Fibroblast of skin of left quadriceps (primary cell): ENCODE measurements at places on chromosomes 7 and 10.

GRCh38 chr7:120993553-120994191, 5.2 kb downstream of the CPED1 start:
- no peak for DNase-seq

DNA sequence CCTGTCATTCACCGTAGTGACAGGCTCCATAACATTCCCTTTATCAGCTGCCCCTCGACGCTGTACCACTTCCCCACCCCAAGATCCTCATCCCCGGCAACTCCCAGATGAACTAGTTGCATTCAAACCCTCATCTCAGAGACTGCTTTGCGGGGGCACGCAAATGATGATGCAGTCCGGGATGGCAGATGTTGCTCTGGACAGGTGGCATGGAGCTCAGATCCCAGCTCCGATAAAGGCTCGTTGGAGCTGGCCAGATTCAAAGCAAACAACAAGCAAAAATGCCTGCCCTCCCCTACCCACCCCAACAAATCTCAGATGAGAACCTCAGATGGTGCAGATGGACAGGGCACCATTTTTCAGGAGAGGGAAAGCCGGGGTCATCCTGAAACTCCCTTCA, 46.7 kb downstream of the CARD11 start:
- DNase-seq: no peak

GRCh38 chr10:13340068-13340467, 8.0 kb downstream of the SEPHS1 start:
- DNase-seq: no peak

GRCh38 chr10:86367152-86367951, 757 bp upstream of the GRID1 start:
- DNase-seq: no peak

DNA sequence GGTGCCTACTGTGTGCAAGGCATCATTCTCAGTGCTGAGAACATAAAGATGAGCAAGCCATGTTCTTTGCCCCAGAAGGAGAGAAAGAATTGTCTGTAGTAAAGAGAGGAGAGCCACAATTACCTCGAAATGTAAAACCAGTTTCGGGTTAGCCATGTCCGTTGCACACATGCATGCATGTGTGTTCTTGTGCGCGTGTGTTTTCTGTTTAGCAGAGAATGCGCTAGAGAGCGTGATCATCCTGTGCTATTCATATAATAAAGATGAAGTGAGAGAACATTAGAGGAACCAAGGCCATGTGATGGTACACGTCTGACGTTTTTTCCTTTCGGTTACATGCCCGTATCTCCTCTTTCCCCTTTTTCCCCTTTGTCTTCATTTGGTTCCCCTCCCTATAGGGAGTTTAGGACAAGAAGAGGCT, 158.2 kb downstream of the CELF2 start:
- no peak for DNase-seq

GRCh38 chr10:121296881-121297585, 301.2 kb downstream of the FGFR2 start:
- DNase-seq: no peak

- no peak for DNase-seq
Observed at GRCh38 chr10:100987685-100988049, 324 bp downstream of the TWNK start.

GRCh38 chr7:4205828-4206227, 476.3 kb upstream of the FOXK1 start:
- DNase-seq: no peak

- no peak for DNase-seq
Observed at GRCh38 chr7:25852211-25852938, 299.6 kb upstream of the NFE2L3 start.

- DNase-seq: peak; percentile 69
Observed at GRCh38 chr10:61900829-61901792, at the start of gene ARID5B. ARID5B (plus strand) TSS chr10:61901699; CDS start chr10:61901710, 11 bp downstream.

DNA sequence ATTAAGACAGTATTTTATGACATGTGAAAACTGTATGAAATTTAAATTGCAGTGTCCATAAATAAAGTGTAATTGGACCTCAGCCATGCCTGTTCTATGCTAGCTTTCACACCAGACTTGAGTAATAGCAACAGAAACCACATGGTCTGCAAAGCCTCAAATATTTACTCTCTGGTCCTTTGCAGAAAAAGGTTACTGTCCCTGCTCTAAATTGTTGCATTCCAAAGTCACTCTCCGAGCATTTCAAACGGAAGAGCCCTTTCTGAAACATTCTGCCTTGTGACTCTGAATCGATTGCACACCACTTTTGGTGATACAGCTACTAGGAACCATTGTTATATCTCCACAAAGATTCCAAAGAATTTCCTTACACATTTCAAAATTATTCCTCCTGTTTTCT, 81.0 kb upstream of the STK17A start:
- peak; percentile 74 for DNase-seq

GRCh38 chr7:137331378-137331777, 12.2 kb downstream of the PTN start:
- DNase-seq: no peak

DNA sequence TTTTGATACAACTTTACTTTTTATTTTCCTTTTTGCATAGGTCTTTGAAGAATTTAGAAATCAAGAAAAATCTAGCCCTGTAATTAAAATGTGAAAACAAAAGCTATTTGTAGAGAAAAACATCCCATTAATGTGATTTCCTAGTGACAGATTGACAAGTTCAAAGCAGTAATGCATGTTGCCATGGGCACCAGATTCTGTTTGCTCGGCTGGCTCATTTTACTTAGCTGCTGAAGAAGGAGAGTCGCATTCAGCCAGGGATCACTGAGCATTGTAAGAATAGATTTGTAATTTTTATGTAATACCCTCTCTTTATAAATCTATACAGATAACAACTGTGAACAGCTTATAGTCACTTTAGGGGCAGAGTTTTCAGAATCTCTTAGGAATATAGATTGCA, 28.5 kb downstream of the DNAJB9 start:
- no peak for DNase-seq

DNA sequence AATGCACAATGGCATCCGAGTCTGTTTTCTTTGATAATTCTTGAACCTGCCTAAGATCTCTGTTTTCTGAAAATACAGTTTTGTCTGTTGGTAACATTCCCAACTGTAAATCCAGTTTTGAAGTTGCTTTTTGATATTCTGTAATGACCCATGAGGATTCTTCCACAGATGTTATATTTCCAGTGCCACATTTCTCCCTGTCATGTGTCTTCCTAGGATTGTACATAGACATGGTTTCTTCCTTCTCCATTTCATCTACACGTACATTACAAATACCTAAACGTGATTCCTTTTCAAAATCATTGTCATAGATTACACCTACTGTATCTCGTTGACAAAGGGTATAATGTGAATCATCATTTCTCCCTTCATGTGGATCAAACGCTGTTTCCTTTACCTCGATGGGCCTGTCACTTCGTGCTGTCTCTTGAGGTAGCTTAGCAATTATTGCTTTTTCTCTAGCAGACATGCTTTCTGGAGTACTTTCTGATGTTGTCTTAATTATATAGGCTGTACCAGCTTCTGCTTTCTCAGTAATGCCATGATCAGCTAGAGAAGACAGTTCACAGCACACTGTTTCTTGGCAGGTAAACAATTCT, 40.3 kb downstream of the PPP1R3A start:
- DNase-seq: no peak

- no peak for DNase-seq
Observed at GRCh38 chr7:150738591-150739001, 1.4 kb downstream of the GIMAP5 start.

DNA sequence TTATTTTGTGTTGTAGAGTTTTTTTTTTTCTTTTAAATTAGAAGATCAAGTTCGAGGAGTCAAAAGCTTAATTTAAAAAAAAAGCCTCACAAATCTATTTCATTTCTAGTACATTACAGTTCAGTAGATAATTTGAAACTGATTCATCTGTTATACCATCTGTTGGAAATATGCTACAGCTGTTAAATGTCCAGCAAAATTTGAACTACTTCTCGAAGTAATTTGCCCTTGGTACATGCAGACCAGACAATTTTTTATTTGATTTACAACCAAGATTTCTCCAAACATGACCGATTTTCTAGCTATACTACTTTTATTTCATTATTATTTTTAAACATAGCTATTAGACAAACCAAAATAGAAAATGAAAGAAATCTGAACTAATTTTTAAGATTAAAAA, 647.9 kb downstream of the CNTNAP2 start:
- DNase-seq: no peak

- DNase-seq: no peak
Observed at GRCh38 chr10:11379771-11380170, 231.7 kb downstream of the USP6NL start.

DNA sequence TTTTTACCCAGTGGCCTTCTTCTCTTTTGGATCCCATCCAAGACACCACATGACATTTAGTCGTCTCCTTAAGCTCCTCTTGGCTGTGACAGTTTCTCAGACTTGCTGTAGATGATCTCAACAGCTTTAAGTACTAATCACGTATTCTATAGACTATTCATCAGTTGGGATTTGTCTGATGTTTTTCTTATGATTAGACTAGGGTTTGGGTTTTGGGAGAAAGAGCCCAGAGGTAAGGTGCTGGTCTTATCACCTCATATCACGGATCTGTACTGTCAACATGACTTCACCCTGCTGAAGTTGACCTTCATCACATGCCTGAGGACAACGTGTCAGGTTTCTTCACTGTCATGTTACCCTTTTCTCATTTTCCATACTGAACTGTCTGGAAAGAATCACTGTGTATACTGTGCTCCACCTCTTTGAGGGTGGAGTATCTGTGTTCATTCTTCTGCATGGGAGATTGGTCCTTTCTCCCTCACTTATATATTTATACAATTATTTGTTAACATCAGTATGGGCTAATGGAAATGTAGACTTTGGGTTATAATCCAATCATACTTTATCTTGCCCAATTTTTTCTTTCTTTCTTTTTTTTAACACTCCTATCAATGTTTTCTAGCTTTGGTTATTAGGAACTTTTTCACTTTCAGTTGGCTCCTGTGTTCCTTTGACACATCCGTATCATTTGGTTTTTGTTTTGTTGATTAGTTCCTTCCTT, 6.4 kb upstream of the HKDC1 start:
- no peak for DNase-seq

GRCh38 chr7:2796358-2797352, 47.5 kb downstream of the GNA12 start:
- peak; percentile 26 for DNase-seq

DNA sequence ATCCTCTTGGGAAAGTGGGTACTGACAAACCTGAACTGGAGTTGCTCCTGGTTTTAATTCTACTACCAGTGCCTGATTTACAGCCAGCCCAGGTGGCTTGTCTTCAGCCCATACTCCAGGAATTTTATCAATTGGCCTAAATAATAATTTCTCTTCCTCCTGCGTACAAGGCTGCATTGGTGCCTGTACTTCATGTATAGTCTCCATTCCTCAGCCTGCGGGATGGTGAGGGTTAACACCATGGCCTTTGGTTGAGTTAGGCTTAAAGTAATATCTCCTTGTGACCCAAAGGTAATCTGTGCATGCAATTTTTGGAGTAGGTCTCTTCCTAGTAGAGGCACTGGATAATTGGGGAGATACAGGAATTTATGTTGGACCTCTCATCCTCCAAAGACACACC, 5.5 kb upstream of the ZNF117 start:
- no peak for DNase-seq

DNA sequence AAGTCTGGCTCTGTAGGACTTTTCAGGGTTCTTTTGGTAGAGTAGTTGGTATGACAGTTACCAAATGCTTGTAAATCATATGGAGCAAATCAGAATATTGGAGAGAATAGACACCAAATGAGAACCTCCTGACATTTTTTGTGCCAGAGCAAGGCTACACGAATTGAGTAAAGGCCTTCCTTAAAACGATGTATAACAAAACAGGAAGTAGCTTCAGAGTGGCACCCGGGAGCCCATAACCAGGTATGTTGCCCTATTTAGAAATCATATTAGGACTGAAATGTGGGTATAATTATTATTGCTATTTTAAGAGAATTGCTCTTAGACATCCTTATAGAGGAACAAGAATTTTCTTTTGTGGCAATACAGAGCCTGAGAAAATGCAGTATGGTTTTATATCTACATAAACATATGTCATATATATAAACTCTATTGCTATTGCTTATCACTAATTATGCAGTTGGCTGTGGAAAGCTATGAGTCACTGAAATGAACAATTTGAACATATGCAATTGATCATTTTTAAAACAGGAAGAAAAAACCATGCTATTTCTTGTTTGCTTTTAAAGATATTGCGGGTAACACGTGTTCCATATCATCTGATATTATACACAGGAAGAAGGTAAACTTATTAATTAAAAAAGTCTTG, 197.4 kb upstream of the MTPN start:
- DNase-seq: no peak

GRCh38 chr7:129462420-129462819, 28.2 kb downstream of the STRIP2 start:
- DNase-seq: no peak

- DNase-seq: peak; percentile 91
Observed at GRCh38 chr7:66050990-66051448, 24.6 kb upstream of the ASL start.

DNA sequence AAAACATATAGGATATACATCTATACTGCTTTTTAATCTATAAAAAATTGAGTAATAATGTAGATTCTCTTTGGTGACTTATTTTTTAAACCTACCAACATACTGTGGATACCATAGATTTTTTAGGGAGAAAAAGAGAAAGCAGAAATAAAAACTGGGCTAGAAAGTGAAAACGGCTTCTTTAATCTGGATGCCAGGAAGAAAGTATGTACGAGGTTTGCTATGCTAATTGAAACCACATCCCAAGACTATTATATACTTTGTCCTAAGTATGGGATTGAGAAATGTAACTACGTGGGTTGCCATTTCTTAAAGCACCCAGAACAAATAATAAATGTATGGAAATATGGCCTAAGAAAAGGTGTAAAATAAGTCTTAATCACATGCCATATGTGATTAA, 129.0 kb upstream of the NFE2L3 start:
- peak; percentile 8 for DNase-seq

DNA sequence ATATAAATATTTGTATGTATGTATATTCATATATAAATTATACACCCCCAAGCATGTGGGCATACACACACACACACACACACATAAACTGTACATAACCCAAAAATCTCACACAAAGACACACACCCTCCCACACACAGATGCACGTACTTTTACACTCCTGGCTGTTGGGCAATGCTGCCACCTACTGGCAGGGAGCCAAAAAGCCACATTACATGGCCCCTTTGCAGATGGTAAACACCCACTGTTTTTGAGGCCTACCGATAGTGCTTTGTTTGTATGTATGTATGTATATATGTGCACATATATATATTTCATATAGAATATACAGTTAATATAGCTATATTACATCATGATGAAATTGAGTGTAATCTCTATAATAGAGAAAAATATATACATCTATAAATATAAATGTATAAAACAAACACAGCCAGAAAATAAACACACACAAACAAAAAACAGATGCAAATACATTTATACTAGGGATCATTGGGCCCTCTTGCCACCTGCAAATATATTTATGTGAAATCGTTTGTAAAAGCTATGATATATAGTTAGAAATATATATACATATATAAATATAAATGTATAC, 120.1 kb upstream of the ACBD5 start:
- DNase-seq: peak; percentile 61

GRCh38 chr10:4947635-4948596, 15.3 kb upstream of the AKR1C1 start:
- DNase-seq: peak; percentile 73
